Stimulated activated CD8-positive, alpha-beta memory T cell treated with anti-CD3 and anti-CD28 coated beads, Interleukin-4, amount 100 ng/mL, for 4 hours (primary cell): ENCODE measurements at places on chromosomes 13 and 19.

DNA sequence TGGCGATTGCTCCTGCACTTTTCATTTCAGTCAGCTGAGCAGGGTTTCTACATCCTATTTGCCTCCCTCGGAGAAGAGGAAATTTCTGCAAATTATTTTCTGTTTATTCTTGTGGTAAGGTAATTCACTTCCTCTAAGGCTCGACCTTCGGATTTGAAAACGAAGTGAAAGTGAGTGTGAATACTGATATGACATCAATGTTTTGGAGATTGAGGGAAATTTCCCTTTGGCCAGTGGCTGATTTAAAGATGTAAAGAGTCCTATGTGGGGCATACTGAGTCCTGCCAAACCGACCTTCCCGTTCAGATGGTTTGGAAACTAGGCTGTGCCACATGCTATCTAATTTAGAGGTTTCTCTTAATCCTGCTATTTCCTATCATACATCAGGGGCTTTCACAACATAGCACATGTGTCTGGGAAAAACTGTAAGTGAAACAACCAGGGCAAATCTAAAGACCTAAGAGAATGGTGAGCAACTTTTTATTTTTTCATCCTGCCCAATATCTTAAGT, 112.3 kb downstream of the POSTN start:
- no peak for DNase-seq

DNA sequence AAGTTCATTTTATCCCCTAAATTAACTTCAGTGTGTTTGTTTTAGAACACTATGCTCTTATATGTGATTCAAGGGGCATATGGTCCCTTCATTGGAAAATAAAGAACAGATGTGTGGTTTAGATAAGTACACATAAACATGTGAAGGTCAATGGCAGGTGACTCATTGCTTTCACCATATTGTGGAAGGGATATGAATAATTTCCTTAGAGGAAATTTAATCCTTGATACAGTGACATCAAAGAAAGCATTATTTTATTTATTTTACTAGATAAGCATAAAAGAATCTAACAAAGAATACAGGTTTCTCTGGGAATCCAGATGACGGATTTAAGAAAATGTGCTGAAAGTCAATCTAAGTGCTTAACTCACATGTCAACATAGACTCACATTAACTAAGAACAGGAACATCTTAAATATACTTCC, 373.5 kb downstream of the KCTD12 start:
- DNase-seq = no peak

DNA sequence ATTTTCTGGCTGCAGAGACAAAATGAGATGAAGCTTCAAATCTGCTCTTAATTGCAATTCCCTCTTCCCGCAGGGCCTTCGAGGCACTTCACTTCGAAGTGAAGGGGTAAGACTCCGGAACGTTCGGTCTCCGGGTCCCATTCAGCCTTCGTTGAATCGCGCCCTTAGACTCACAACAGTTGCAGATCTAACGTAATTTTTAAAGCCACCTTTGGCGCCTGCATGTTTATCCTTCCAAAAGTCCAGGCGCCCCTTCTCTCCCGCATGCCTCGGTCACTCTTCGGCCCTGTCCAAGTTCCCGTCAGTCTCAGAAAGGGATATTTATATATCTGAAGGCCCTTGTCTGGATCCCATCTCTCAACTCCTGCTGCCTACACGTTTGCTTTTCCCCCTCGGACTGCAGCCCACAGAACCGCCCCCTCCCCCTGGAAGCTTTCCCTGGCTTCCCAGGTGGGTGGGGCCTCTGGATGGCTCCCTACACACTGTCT, 915 bp upstream of the KCTD12 start:
- no peak for DNase-seq

DNA sequence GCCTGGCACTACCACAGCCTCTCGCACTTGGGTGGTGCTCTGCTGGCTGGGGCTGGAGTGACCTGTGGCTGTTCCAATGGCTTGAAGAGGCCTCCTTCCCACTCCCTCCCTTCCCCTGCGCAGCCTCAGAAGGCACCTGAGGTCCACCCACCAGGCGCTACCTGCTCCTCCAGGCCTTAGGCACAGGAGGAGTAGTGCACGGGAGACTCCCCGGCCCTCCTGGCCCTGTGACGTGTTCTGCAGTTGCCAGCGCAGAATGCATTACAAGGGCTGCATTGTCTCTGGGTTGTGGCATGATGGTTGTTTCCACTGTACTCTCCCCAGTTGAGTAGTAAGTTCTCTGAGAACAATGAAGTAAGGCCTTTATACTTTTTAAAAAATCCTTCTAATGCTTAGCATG, 128.6 kb downstream of the TEX29 start:
- no peak for DNase-seq

DNA sequence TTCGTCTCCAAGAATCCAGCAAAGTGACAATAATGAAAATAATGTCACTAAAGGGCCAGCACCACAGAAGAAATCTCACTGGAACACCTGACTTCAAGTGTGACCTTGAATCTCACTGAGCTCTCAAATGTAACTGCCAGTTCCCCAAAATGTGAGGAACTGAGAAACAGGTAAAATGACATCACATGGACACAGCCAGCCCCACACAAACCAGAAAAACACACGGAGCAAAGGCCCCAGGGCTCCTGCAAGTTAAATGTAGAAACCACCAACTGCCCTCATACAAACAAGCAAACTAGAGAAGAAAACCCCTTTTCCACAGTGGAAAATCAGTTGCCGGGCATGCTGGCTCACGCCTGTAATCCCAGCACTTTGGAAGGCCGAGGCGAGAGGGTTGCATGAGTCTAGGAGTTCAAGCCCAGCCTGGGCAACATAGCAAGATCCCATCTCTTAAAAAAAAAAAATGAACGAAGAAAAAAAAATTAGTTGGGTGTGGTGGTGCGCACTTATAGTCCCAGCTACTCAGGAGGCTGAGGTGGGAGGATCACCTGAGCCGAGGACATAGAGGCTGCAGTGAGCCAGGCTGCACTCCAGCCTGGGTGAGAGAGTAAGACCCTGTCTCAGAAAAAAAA, 8.7 kb upstream of the KANK2 start:
- DNase-seq = no peak

DNA sequence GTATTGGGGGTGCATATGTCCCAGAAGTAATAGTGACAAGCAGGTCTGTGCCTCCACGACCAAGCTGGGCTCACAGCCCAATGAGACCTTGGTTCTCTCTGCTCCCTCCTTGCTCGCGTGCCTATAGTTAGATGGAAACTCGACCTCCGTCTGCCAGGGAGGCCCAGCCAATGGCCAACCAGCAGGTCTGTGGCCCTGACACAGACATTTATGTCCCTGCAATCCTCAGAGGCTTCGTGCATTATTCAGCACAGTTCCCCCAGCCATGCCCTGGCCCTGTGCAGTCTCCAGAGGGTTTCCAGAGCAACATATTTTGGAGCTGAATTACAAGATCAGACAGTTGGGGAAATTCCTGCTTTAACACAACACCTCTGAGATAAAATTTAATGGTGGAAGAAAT, 105.1 kb downstream of the UQCRFS1 start:
- no peak for DNase-seq

DNA sequence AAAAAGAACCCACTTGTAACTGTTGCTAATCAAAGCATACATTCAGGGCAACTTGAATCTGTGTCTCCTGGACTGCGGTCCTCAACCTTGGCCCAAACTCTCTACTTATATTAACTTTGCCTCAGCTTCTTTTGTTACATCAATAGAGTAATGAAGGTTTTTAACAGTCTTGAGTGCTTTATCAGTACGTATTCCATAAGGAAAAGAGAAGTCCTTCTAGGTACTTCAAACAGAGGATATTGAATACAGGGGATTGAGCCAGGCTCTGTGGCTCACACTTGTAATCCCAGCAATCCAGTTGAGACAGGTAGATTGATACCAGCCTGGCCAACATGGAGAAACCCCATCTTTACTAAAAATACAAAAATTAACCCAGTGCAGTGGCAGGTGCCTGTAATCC, 1.2 kb upstream of the EPS15L1 start:
- DNase-seq = no peak

DNA sequence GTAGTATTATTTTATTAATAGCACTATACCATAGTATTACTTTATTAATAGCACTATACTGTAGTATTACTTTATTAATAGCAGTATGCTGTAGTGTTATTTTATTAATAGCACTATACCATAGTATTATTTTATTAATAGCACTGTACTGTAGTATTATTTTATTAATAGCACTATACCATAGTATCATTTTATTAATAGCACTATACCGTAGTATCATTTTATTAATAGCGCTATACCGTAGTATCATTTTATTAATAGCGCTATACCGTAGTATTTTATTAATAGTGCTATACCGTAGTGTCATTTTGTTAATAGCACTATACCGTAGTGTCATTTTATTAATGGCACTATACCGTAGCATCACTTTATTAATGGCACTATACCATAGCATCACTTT, 191.8 kb downstream of the GPC6 start:
- DNase-seq = no peak
